Endodermal cell (in vitro differentiated cells): ENCODE measurements at places on chromosomes 11 and 22. TPM values are rescaled to one million over a fixed set of nuclear protein-coding genes. Genes with fewer than 3 reads are reported as not detected.

- H3K27me3 ChIP-seq, result no peaks in the 10 kb centered on the region
- no peak for DNase-seq
- H3K27ac ChIP-seq, result no peak overlapping the region
- H3K4me1 ChIP-seq, result no peaks in the 10 kb centered on the region
These were observed 181.1 kb downstream of the CTTN start for GRCh38 chr11:70579316-70579955.

Gene VWCE
- total RNA-seq, result 8.8 and 13.3 TPM in 2 replicates

Gene MRGPRX3
- not detected in 3 replicates for total RNA-seq

DNA sequence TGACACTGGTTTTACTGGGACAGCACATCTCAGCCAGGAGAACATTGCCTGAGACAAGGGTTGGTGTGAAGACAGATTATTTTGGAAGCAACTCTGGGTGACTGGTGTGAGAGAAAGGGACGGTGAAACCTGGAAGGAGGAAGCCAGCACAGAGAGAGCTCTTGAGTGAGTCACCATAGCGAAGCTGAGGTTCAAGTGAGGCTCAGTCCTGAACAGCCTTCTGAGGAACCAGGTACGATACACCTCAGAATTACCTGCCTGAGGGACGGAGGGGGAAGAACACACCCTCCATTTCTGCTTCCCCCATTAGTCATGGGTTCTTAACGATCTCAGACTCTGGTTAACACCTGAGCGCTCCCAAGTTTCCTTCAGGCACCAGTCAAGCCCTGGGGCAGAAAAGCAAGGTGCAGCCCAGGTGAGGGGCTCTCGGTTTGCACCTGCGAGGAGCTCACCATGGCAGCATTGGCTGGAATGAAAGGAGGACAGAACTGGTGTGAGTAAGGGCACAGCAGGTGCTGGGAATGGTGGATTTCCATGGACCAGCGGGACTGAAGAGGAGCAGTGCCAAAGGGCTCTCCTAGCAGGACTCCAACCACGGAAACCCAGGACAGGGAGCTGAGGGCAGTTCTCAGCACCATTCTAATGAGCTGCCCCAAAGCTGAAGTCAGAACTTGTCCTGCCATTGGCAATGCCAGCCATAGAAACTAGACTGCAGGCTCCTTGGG is 459.3 kb downstream of the OPCML start:
- no peak overlapping the region for H3K4me3 ChIP-seq
- DNase-seq, result no peak
- H3K4me1 ChIP-seq, result no peaks in the 10 kb centered on the region
- H3K36me3 ChIP-seq, result no peaks in the 10 kb centered on the region
- H3K27me3 ChIP-seq, result peaks cover 21% of the 10 kb centered on the region

GRCh38 chr11:32012049-32012448 is 78.8 kb upstream of the RCN1 start:
- peaks cover 5% of the 10 kb centered on the region for H3K27me3 ChIP-seq
- DNase-seq, result no peak
- no peaks in the 10 kb centered on the region for H3K4me1 ChIP-seq
- H3K4me3 ChIP-seq, result no peak overlapping the region
- H3K36me3 ChIP-seq, result no peaks in the 10 kb centered on the region

Gene NOX4
- 1.1 to 3.8 TPM (median 2.7 TPM) in 3 replicates for total RNA-seq

DNA sequence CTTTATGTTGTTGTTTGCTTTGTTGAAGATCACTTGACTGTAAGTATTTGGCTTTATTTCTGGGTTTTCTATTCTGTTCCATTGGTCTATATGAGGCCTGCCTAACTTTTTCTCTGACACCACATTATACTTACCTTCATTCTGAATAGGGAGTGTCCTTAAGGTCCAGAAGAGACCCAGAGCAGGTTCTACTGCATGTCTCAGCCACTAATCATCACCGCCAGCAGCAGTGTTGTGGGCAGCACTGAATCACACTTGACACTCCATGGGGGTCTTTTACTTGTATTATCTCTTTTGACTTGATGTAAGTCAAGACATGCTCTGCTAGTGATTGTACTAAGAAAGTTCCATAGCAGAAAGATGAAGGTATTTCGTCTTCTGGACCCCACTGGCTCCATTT is 274.9 kb downstream of the TENM4 start:
- H3K4me1 ChIP-seq, result peaks cover 7% of the 10 kb centered on the region
- H3K36me3 ChIP-seq, result no peaks in the 10 kb centered on the region
- peak; percentile 13 for DNase-seq
- H3K4me3 ChIP-seq, result no peak overlapping the region

DNA sequence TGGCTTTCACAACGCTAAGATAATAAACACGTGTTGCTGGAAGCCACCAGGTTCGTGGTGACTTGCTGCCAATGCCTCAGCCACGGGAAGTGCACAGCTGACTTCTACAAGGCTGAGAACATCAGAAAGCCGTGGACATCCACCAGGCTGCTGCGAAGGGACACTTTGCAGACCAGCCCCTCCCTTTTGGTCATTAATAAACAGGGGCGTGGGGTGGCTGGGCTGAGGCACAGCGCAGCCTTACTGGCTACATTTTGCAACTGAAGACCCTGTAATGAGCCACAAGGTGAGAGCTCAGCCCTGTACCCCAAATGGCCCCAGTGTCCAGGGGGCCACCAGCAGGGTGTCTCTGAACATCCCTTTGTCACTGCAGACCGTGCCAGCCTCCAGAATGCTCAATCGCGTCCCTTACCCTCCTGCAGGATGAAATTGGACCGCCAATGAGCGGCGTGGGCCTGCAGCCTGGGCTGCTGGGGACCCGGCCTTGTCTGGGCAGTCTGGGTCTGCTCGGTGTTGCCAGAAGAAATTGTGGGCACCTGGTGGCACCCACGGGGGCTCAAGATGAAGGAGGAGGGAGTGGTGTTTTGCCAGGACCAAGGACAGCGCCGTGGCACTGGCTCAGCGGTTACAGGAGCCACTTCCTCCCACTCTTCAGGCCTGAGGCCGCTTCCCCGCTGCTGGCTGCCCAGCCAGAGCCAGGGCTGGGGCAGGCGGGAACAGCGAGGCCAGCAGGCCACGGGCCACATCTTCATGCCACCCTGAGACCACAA is 181.9 kb downstream of the CTTN start:
- no peaks in the 10 kb centered on the region for H3K4me1 ChIP-seq
- no peak overlapping the region for H3K4me3 ChIP-seq
- no peaks in the 10 kb centered on the region for H3K36me3 ChIP-seq

Gene OR4A16
- total RNA-seq, result not detected in 3 replicates

GRCh38 chr11:40302669-40303068 is 1156.8 kb downstream of the LRRC4C start:
- no peaks in the 10 kb centered on the region for H3K27me3 ChIP-seq
- H3K4me1 ChIP-seq, result no peaks in the 10 kb centered on the region
- H3K27ac ChIP-seq, result no peak overlapping the region
- H3K4me3 ChIP-seq, result no peak overlapping the region
- no peak for DNase-seq

Gene SHANK3
- 9.4 to 11.4 TPM (median 10.3 TPM) in 3 replicates for total RNA-seq

Gene RAB39A
- 4.6 and 4.8 TPM in 2 replicates for total RNA-seq

- no peaks in the 10 kb centered on the region for H3K36me3 ChIP-seq
- no peaks in the 10 kb centered on the region for H3K27me3 ChIP-seq
- no peaks in the 10 kb centered on the region for H3K4me1 ChIP-seq
- H3K27ac ChIP-seq, result peak overlapping the region; percentile 68
- no peak overlapping the region for H3K4me3 ChIP-seq
These were observed 9.4 kb upstream of the FBLN1 start for GRCh38 chr22:45493286-45493771.

Gene SLC5A4
- total RNA-seq, result not detected in 2 replicates

Gene OR51E2
- total RNA-seq, result not detected in 3 replicates

DNA sequence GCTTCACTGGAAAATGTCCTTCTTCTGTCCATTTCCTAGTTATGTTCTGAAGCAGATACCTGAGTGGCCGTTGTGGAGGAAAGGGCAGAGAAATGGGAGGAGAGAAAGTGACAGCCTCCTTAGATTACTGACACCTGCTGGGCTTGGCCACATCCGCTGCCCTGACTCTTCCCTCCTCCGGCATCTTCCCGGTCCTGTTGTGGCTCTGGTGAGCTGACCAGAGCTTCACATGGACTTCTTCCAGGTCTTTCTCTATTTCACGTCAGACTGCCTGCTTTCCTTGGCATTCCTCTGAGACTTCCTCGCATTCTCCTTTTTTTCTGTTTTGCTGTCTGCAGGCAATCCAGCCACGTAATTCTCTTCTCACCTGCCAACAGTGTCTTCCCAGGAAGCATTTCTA is 138.7 kb upstream of the E2F8 start:
- H3K4me3 ChIP-seq, result no peak overlapping the region
- peaks cover 6% of the 10 kb centered on the region for H3K27me3 ChIP-seq
- H3K27ac ChIP-seq, result no peak overlapping the region
- no peak for DNase-seq
- H3K36me3 ChIP-seq, result no peaks in the 10 kb centered on the region

GRCh38 chr11:111966678-111967077 is 29.5 kb downstream of the DIXDC1 start:
- H3K27ac ChIP-seq, result no peak overlapping the region
- no peaks in the 10 kb centered on the region for H3K36me3 ChIP-seq
- H3K4me3 ChIP-seq, result no peak overlapping the region
- H3K27me3 ChIP-seq, result no peaks in the 10 kb centered on the region

Gene ABCG4
- 1.3 and 1.8 TPM in 2 replicates for total RNA-seq

Gene LRRC56
- total RNA-seq, result 3.8 and 4.3 TPM in 2 replicates

- H3K27ac ChIP-seq, result no peak overlapping the region
- no peak overlapping the region for H3K4me3 ChIP-seq
- H3K27me3 ChIP-seq, result no peaks in the 10 kb centered on the region
These were observed 15.2 kb downstream of the MB start for GRCh38 chr22:35601743-35602615.

DNA sequence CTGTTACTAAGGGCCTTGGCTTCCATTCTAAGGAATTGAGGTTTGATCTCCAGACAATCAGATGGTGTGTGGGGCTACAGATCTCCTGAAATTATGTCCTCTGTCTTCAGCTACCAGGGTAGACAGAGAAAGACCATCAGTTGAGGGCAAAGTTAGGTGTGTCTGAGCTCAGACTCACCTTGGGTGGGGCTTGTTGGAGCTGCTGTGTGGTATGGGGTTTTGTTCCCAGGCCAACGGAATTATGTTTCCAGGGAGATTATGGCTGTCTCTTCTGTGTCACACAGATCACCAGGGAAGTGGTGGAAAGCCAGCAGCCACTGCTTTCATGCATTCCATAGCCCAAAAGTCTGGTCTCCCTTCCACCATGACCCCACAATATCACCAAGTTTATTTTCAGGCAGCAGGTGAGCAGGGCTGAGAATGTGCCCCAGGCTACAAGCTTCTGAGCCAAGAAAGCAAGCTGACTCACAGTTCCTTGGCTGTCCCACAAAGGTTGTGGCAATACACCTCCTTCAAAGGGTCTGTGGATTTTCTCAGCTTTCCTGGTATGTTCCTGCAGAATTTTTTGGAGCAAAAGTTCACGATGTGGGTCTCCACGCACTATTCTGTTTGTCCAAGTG is 714.9 kb downstream of the LUZP2 start:
- H3K27me3 ChIP-seq, result no peaks in the 10 kb centered on the region
- no peaks in the 10 kb centered on the region for H3K4me1 ChIP-seq
- H3K4me3 ChIP-seq, result no peak overlapping the region
- no peak for DNase-seq
- H3K27ac ChIP-seq, result no peak overlapping the region
